ENCODE measurements at places on chromosomes 16 and 17. TPM values are rescaled to one million over a fixed set of nuclear protein-coding genes. Genes with fewer than 3 reads are reported as not detected.
A peak's percentile ranks its signal among the peaks of the same experiment; 100 is the strongest.

C16orf54 gene
- not detected for total RNA-seq

SLFN11 gene
- 0.55 TPM for total RNA-seq

LITAF gene
- 62.9 TPM for total RNA-seq

HERPUD1 gene
- 43.9 TPM for total RNA-seq

AKAP1 gene
- total RNA-seq = 18.5 TPM

HOXB7 gene
- total RNA-seq = not detected

PHB1 gene
- 263 TPM for total RNA-seq

CCL18 gene
- not detected for total RNA-seq

HASPIN gene
- 15.3 TPM for total RNA-seq

CDH3 gene
- 79.6 TPM for total RNA-seq

HLF gene
- total RNA-seq = not detected

DNA sequence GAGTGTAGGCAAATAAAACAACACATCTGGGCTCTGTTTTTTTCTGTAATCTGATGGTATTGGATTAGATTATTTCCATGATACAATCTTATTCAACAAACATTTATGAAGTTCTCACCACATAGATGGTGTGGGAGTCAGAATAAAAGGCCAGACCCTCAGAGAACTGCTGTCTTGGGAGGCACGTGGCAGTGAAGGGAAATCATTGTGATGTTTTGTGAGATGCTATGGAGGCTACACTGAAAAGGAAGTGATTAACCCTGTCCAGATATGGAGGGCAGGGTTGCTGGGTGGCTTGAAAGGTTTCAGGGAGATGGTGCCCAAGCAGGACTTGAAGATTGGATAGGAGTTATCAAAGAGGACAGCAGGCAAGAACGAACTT is 35.6 kb downstream of the DHRS7B start:
- DNase-seq = no peak

GRCh38 chr17:73307130-73307529 is 4.7 kb downstream of the CDC42EP4 start:
- no peak for DNase-seq

- DNase-seq = no peak
Measured at GRCh38 chr16:73337373-73338296, 289.7 kb upstream of the ZFHX3 start.

GRCh38 chr16:30748634-30749445 is 615 bp downstream of the PHKG2 start:
- peak; percentile 49 for DNase-seq

DNA sequence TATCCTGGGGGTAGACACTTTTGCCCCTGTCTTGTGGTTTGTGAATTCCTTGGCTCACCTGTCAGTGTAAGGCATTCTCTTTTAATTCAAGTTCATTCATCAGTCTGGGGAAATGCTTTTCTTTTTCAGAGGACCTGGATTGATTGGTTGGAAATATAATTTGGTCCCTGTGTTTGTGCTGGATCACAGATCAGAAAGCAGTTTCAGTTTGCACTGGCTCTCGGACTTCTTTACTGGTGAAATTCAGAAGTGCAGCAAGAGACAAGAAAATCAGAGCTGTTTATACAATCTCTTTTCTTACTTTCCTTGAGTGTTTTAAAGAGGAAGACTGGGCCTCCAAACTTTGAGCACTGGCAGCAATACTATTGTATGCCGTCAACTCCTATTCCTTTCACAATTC is 161.8 kb upstream of the KCNJ16 start:
- no peak for DNase-seq

DNA sequence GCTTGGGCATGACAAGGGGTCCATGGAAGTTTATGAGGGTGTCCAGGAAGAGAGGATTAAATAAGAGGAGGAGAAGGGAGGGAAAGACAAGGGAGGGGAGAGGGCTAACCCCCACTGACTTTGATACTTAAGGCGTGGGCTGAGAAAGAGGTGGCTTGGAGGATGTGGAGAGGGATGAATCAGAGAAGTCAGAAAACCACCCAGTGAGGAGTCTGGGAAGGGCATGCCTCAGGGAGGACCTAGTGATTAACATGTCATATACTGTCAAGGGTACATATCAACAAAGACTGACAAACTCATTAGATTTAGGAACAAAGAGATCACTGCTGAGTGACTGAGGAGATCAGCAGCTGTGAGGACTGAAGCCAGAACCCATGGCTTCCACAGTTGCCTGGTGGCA is 145.4 kb downstream of the IRX5 start:
- peak; percentile 24 for DNase-seq

- DNase-seq = no peak
Measured at GRCh38 chr17:34997355-34997862, 17.1 kb downstream of the LIG3 start.

- DNase-seq = no peak
Measured at GRCh38 chr17:29253037-29253436, 6.4 kb downstream of the CRYBA1 start.

DNA sequence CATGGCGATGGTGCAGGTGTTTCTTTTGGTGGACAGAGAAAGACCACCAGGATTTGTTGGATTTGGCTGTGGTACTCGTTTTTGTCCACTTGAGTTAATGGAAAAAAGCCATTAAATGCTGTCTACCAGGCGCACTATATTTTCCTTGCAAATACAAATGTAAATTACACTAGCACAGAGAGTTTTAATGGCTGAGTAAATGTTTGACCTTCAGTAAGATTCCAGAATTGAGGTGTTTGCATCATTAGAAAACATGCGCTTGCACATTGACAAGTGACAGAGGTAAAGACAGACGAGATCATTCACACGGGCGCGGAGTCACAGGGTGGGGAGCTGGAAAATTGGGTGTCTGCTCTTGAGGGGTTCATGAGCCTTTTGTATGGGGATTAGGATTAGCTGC is 53.5 kb upstream of the AKTIP start:
- DNase-seq = no peak

DNA sequence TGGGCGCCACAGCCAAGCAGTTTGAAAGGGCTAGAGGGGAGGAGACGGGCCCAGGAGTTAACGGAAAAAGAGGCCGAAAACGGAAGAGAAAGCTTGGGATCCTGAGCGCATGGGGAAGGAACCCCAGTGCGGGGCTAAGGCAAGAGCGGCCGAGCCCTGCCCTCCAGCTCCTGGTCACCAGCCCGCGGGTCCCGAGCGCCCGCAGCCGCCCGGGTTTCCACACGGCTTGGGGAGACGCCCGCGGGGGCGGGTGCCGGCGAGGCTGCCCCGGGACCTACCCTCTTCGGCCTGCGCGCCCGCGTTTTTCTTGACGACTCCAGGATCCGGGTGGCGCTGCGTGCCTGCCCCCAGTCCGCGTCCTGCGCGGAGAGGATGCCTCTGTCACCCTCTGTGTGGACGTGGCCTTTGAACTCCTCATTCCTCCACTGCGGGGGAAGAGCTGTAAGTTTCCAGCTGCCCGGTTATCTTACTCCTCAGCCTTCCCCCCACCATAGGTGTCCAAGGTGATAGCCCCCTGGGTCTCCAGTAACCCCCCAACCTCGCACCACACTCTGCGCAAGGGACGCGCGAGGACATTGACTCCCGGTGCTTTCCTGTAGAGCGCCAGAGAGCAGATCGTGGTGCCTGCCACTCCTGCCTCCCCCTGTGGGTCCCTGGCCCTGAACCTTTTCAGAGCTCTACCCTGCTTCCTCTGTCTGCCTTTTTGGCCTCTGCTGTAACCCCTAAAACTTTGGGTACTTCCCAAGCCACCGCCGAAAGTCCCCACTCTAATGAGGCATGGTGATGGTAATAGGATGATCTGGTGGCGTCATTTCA is 1.7 kb upstream of the CDH11 start:
- peak; percentile 72 for DNase-seq

- DNase-seq = peak; percentile 56
Measured at GRCh38 chr17:44155488-44155887, 13.8 kb downstream of the HROB start.

GRCh38 chr16:84806256-84806889 is 13.4 kb upstream of the CRISPLD2 start:
- no peak for DNase-seq

GRCh38 chr17:73371836-73372235 is 60.0 kb upstream of the CDC42EP4 start:
- DNase-seq = no peak

DNA sequence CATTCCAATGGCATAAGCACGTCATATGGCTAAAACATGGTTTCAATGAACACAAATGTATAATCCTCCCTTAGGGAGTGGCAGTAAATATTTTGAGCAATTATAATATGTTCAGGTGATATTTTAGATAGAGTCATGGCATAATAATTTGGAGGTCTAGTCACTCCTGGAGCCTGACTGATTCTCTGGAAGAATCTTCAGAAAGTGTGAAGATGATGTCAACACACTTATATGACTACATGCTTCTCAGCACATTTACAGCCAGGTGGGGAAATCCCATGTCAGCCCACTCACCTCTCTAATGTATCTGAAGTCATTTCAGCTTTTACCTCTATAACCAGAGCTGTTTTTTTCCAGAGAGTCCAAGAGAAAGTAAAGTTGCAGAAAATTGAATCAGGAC is 474.8 kb downstream of the SHISA9 start:
- DNase-seq = no peak

DNA sequence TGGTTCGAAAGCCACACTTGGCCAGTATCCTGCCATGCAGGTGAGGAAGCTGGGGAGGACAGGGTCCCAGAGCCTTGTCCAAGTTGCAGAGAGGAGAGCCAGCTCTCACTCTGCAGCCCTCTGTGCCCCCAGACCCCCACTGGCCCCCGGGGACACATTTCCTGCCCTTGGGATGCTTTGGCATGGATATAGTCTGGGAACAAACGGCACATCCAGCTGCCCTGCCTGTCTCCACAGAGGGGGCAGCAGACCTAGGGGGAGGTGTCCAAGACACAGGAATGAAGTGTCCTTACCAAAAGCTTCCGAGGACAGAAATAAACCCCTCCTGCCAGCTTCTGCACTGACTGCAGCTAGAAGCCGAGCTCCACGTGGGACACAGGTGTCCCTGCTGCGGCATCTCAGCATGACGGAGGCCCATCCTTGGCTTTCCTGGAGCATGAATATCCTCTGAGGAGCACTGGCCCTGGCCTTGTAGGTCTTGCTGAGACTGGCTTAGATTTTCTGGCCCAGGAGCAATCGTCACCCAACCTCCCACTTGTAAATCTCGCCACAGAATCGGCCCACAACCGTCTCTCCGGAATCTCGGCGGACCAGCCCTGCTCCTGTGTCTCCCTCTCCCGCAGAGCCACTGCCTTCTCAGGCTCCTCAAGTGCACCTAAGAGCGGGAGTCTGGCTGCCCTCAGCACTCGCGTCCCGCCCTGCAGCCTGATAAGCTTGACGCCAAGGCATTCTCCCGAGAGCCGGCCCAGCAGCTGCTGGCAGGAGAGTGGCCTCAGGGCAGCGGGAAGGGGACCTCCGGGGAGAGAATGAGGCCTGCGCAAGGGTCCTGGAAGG is 1.1 kb upstream of the CAPN15 start:
- peak; percentile 81 for DNase-seq

- DNase-seq = peak; percentile 29
Measured at GRCh38 chr16:55508271-55508921, 476 bp upstream of the LPCAT2 start.

GRCh38 chr17:75758131-75758905 is 6.7 kb downstream of the GALK1 start:
- peak; percentile 85 for DNase-seq

- no peak for DNase-seq
Measured at GRCh38 chr17:58276423-58276822, 4.3 kb downstream of the MPO start.

GRCh38 chr16:56279132-56279531 is 87.8 kb downstream of the GNAO1 start:
- DNase-seq = no peak

DNA sequence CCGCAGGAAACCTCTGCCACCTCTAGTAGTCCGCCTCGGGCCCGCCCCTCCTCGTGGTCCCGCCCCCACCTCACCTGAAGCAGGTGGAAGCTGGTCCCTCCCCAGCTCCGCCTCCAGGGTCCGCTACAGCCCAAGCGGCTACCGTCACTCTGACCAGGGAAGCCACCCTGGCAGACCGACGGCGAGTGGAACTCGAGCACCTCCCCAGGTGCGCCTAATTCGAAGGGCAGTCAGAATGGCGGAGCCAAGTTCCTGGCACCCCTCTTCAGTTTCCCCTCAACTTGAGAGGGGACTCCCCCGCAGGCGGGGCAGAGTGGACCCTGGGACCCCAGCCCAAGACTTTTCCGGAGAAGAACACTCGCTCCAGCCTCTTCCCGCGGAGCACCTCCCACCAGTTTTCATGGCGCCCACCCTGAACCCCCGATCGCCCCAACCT is 507 bp downstream of the FHOD1 start:
- DNase-seq = peak; percentile 98

DNA sequence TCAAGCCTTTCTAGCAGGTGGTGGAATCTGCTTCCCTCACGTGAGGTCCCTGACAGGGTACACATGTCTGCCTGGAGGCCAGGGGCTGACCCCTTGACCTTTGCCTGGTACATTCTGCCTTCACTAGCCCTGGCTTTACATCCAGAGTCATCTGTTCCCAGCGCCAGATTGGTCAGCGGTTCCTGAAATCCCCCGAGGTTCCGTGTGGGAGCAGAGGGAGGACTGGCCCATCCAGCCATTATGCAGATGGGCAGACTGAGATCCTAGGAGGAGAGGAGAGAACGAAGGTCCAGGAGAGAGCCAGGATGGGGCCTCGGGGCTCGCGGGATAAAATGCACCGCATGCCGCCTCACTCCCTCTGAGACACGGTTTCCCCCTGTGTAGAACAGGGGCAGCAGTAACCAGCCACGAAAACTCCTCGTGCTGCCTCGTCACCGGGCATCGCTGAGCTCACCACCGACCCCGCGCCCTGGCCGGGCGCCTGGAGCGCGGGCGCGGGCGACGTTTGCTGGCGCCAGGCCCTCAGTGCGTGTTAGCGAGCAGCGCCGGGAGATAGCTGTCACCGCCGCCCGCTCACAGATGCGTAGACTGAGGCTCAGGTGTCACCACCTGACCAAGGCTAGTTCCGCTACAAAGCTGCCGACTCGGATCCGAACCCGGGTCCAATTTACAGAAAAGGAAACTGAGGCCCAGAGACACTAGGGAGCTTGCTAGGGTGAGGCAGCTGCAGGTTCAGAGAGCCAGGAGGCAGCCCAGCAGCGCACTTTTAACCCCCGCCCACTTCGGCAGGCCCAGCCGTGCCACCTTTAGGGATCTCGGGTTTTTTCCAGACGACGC is 811 bp upstream of the MAP2K3 start:
- DNase-seq = no peak

DNA sequence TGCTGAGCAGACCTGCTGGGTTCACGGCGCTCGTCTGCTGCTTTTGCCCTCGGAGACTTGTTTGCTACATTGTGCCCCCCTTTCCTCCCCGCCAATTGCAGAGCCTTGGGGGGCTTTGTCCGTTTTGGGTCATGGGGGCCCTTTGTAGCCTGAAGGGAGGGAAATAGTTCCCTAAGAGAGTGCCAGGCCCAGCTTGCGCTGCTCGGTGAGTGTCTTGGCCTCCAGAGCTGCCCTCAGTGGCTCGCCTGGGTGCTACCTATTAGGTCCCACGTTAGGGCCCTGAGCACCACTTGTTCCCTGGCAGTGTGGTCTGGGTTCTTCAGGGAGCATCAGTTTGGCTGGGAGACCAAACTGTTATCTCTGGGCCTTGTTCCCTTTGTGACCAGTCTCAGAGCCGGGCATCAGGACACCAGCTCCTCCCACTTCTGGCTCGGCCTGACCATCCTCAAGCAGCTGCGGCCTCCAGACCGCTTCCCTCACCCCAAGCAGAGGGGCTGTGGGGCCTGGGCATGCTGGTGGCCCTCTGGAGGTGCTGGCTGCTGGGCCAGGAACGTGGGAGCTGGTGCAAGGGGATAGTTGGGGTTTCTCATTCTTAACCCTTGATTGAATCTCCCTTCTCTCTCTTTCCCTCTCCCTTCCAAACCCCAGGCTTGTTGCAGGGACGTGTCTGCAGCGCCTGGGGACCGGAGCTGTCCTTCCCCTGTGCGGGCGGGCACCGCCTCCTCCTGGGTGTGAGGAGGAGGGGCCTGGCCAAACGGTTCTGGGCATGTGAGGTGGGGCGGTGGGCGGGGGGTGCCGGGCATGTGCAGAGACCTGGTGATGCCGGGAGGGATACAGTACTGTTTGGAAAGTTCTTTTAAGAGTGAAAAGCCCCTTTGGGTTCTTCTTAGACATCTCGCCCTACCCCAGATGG is 16.0 kb upstream of the ITGB4 start:
- no peak for DNase-seq
